ENCODE measurements at places on chromosomes 2 and 18.

GRCh38 chr18:28074076-28074475 is 102.9 kb downstream of the CDH2 start:
- peak; percentile 53 for DNase-seq

GRCh38 chr2:220228310-220229006 is 601.0 kb downstream of the SLC4A3 start:
- peak; percentile 95 for DNase-seq

DNA sequence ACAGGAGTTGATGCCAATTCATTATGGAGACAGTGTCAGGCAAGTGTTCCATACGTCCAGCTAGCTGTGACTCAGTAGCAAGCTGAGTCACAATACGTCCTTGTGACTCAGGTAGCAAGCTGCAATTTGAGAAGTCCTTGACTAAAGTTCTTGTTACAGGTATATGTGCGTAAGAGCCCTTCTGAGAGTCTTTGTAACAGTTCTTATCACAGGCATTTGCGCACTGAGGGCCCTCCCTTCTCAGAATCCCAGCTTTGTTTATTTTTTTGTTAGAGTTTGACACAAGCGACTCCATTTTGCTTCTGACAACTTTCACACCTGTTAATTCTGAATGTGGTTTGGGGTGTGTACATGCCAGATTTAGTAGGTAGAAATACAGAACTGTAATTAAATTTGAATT is 20.1 kb upstream of the ACMSD start:
- peak; percentile 1 for DNase-seq

DNA sequence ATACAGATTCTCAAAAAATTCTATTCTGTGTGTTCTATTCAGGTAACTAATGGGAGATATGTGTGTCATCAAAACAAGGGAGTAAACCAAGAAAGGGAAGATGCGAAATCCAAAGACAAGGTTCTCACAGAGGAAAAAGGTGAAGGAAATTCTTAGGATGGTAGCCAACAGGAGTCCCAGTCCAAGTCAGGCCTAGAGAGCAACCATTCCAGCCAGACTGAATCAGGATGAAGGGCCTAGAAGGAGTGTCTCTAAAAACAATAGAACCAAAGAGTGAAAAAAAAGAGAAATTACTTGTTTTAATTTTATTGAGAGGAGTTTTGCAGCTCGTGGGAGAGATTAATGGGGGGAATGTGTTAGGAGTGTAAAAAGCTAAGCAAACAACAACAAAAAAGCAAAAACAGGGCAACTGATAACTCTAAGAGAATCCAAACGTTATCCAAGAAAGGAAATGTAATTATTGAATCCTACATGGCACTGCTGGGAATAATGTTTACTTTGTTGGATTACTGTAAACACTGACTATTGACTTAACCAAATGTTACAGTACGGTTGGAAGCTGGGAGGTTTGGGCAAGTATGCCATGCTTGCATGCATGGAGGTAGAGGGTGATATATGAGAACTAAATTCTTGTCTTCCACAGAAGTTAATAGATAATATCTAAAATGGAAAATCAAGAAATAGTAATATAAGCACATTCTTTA is 12.3 kb downstream of the MAP3K20 start:
- no peak for DNase-seq

DNA sequence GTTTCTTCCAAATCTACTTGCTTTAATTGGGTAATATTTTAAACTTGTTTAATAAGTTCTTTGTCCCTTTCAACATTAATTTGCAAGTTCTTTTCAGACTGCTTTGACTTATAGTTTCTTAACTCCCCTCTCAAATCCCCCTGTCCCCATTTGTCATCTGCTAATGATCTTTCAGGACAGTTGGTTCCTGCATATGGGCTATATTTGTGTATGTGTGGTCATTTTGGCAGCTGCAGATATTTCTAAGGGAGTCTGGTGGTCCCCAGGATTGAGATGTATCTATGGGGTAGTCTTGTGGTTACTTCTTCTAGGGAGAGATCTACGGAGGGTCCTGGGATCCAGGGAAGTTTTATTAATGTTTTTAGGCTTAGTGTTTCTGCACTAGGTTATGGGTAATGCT is 120.6 kb upstream of the SP3 start:
- DNase-seq = no peak

- DNase-seq = no peak
These were observed 49.0 kb downstream of the ZDBF2 start for GRCh38 chr2:206323486-206323885.

- DNase-seq = no peak
These were observed 75.7 kb upstream of the DAPL1 start for GRCh38 chr2:158719403-158719802.

GRCh38 chr2:3597567-3597966 is 2.7 kb downstream of the COLEC11 start:
- DNase-seq = no peak

DNA sequence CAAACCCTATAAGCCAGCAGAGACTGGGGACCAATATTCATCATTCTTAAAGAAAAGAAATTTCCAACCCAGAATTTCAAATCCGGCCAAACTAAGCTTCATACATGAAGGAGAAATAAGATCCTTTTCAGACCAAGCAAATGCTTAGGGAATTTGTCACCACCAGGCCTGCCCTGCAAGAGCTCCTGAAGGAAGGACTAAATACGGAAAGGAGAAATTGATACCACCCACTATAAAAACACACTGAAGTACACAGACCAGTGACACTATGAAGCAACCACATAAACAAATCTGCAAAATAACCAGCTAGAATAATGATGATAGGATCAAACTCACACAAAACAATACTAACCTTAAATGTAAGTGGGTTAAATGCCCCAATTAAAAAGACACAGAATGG is 22.4 kb downstream of the NPHP1 start:
- no peak for DNase-seq

- DNase-seq = peak; percentile 39
These were observed 4.9 kb upstream of the SLC14A1 start for GRCh38 chr18:45719106-45719505.

GRCh38 chr2:232628466-232629128 is 4.8 kb upstream of the EFHD1 start:
- DNase-seq = peak; percentile 42

DNA sequence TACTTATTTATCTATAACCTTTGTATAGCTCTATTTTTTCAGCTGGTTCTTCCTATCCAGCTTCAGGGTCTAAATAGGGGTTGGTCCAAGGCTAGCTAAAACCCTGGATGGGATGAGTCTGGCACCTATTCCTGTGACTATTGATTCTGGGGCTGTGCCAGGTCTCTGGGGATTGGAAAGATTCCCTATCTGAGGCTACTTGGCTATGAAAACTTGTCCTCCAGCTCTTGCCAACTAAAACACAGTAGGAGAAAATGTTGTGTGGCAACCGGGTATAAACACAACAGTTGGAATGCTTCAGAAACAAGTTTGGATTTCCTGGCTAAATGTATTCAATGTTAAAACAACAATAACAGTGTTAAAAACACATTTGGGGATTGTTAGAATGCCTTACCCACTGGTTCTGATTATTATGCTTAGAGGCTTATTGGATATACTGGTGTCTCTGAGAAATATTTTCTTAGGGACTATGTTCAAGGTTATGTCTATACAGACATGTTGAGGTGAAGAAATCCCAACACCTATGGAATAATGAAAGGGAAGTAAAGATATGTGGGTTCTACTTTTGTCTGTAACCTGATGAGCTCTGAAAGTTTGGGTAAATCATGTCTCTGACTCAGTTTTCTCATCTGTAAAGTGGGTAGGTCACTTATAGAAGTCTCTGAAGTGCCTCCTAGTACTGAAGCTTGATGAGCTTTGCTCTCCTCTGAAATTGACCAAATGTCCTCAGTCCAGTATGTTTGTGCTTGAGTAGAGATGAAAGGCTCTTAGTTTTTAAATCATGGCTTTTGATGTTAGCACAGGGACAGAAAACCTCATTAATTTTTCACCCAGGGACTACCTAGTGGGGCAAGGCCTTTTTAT is 460.7 kb downstream of the MTX2 start:
- DNase-seq = peak; percentile 92

- DNase-seq = peak; percentile 12
These were observed 2.0 kb upstream of the FAM117B start for GRCh38 chr2:202632682-202633290.

DNA sequence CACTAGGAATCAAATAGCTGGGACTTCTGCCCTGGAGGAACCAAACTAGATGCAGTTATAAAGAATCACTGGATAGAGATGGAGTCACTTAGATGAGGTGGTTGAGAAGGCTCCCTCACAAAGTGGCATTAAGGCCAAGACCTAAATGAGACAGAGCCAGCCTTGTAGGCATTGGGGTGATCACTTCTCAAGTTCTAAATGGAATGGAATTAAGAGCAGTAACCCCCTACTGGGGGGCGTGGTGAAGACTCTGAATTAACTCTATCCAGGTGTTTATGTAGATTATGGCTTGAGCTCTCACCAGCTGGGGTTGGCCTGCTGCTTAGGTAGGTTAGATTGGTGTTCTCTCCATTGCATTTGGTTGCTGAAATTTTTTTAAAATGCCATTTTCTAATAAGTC is 71.3 kb downstream of the TTC27 start:
- DNase-seq = no peak

GRCh38 chr2:18800240-18800971 is 211.0 kb upstream of the NT5C1B start:
- DNase-seq = no peak

GRCh38 chr2:55771612-55772011 is 78.0 kb upstream of the PNPT1 start:
- DNase-seq = peak; percentile 54

GRCh38 chr2:189849550-189849949 is 65.3 kb downstream of the PMS1 start:
- no peak for DNase-seq

DNA sequence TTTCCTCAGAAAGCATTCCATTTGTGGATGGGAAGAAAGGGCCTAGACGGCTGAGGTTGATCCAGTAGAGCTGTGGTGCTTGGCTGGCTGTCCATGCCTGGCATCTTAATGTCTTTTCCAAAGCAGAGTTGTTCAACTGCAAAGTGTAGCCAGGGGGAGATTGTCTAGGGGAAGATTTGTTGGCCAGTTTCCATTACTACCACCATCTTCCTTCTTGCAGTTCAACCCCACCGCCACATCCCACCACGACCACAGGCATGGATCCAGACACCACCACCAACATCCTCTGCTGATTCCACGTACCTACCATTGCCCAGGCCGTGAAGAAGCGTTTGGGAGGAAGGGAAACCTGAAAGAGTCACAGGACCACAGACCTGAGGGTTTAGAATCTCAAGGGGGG is 50.7 kb upstream of the HAAO start:
- DNase-seq = no peak

- no peak for DNase-seq
These were observed 72.8 kb downstream of the DYSF start for GRCh38 chr2:71526141-71526540.

DNA sequence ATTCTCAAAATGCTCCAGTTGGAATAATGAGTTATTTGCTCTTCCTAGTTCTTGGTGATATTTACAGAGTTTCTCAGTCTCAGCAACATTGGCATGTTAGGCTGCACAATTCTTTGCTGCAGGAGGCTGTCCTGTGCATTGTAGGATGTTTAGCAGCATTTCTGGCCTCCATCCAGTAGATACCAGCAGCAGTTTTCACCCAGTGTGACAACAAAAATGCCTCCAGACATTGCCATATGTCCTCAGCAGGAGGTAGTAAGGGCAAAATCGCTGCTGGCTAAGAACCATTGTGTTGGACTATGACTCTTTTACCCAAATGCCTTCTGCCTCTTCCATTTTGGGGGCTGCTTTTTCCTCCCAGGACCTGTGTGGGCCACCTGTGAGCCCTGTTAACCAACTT is 50.4 kb downstream of the PAX8 start:
- no peak for DNase-seq

DNA sequence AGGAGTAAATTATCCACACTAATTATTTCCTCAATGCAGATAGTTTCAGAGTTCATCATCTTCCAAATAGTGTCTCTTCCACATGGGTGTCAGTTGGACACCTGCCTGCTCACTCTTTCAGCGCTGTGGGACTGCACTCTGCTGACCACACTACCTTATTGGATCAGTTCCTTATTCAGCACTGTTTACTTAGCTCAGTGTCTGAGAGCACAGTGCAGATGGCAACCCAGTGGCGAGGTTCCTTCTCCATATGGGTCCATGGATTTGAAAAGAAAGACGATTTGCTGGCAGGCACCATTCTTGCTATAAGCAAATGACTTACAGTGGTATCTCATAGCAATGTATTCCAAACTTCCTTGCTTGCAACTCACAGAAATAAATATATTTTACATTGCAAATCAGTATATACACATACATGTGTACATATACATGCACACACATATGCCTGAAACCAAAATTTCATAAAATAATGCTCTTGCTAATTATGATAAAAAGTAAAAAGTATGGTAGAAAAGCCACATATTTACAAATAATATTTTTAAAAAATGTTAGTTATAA is 354.8 kb downstream of the INSIG2 start:
- DNase-seq = no peak

- DNase-seq = no peak
These were observed 5.6 kb downstream of the QPCT start for GRCh38 chr2:37350034-37350433.

GRCh38 chr2:2166881-2167280 is 164.2 kb downstream of the MYT1L start:
- no peak for DNase-seq

- DNase-seq = no peak
These were observed 102.0 kb downstream of the RNF144A start for GRCh38 chr2:7019191-7019590.

DNA sequence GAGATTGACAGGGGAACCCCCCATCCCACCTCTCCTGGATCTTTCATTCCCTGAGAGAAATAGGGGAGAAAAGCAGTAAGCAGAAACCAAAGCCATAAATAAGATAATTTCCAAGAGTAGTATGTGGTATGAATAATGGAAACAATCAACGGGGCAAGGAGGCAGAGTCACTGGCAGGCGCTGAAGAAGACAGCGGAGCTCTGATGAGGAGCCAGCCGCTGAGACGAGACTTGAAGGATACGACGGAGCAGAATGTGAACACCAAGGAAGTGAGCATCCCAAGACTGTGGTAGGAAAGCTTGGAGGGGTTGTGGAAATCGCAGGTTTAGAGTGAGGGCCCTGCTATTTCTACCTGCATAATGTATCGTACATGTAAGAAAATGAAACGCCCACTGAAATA is 93.6 kb upstream of the CBLN2 start:
- DNase-seq = no peak

GRCh38 chr2:226123300-226123699 is 676.3 kb downstream of the IRS1 start:
- peak; percentile 12 for DNase-seq
